CD4-positive, alpha-beta T cell treated with Interleukin-10 for 1 hour (primary cell): ENCODE measurements at places on chromosomes 12 and 14.
A peak's percentile ranks its signal among the peaks of the same experiment; 100 is the strongest.

DNA sequence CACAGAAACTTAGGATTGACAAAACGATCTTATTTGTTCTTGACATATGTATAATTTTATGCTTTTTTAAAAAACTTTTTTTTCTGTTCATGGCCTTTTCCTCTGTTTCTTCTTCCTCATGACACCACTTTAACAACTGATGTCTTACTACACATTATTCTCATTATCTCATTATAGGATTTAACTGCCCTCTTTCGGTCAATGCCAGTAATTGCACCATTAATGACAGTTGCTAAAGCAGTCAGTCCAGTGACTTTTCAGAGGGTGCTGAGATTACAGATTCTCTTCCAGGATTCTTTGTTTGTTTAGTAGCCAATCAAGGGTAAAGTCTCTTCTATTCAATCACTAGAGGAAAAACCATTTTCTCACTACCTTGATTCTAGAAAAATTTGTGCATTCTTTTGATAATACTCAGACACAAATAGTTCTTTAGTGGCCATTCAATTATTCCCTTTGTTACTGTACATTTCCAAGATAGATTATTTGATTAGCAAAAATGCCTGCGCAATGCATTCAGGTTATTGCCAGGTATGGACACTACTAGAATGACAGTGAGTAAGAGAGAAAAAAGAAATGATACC is 50.1 kb downstream of the KLRG1 start:
- DNase-seq = peak; percentile 81

DNA sequence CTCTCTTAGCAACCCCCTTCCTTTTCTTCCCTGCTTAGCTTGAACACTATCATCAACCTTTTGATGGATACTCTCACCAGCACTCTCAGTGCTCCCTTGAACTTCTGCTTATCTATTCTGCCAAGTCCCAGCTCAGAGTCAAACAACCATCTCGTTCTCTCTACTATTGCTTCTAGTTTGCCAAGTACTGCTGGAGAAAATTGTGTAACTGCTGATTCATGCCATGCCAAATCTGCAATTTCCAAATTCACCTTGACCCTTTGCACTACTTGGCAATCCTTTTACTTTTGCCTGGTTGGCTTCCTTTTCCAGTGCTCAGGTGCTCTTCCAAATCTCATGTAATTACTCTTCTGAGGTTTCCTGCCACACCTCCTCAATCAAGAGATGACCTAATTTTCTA is 2.8 kb upstream of the CCDC196 start:
- no peak for DNase-seq

DNA sequence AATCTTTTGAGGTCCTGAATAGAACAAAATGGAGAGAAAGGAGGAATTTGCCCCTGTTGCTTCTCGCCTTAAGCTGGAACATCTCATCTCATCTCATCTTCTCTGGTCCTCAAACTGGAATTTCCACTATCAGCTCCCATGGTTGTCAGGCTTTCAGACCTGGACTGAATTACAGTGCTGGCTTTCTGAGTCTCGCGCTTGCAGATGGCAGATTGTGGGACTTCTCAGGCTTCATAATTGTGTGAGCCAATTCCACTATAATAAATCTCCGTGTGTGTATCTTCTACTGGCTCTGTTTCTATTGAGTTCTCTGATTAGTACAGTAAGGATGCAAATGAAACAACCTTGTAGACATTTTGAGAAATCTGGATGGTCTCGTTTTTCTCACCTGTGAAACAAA is 199.0 kb downstream of the TMEM117 start:
- no peak for DNase-seq

DNA sequence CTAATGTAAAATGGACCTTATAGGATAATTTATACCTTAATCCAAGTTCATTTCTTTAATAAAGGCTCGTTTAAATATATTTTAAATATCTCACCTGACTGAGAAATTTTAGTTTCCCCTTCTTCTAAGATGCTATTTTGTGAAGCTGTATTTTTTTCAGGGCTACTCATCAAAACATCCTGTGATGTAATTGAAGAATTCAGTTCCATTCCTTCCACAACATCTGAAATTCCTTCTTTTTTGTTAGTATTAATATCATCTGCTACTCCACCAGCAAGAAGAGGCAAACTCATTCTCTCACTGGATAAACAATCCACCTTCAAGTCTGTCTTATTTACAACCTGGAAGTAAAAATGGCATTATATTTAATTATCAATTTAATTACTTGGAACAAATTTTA is 22.5 kb downstream of the LGALS3 start:
- DNase-seq = no peak

- DNase-seq = no peak
These were observed 257.9 kb upstream of the FOXN3 start for GRCh38 chr14:89674936-89675335.

GRCh38 chr12:15118955-15119354 is 102.3 kb downstream of the RERG start:
- no peak for DNase-seq
